ENCODE measurements at places on chromosomes 1 and 21.

DNA sequence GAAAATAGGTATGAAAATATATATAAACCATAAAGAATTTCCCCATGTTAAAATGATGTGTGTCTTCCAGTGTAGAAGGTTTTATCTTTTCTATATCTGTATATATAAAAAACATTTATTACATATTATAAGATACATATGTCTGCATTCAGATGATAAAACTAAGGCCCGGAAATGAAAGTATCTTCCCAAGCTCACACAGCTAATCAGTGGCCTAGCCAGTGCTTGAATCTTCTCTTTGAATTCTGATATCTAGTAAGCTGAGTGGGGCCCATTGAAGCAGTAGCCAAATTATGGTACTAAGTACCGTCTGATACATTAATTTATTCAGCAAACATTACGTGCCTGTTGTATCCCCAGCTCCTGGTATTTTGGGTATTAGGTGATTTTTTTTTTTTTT, 28.6 kb downstream of the UCK2 start:
- no peak for DNase-seq

- no peak for DNase-seq
Measured at GRCh38 chr1:218666263-218666662, 321.1 kb downstream of the TGFB2 start.

DNA sequence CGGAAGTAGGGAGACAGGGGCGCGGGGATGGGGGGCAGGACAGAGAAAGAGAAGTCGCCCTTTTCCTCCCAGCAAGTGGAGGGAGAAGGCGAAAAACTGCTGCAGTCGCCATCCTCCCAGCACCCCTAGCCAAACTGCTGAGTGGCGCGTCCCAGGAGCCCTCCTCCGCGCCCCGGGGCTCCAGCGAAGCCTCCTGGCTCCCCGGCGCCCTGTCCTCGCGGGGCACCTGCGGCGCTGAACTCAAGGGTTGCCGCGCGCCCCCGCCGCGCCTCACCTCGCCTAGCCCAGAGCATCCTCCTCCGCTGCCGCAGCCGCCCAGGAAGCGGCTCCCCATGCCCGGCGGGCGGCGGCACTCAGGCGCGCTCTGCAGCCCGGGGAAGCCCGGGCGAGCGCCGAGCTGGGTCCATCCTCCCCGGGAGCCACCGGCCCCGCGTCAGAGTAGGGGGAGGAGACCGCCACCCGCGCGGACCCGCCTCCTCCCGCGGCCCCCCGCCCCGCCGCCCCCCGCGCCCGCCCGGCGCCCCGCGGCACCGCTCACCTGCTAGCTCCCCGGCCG, at the start of gene DAB1:
Gene DAB1, minus strand, starts transcription at position 405 of the 556 bp plus-strand sequence. CDS start 133,030 bp downstream, outside the sequence.
- DNase-seq, result no peak

- no peak for DNase-seq
Measured at GRCh38 chr1:47651311-47652089, 213.7 kb downstream of the FOXD2 start.

DNA sequence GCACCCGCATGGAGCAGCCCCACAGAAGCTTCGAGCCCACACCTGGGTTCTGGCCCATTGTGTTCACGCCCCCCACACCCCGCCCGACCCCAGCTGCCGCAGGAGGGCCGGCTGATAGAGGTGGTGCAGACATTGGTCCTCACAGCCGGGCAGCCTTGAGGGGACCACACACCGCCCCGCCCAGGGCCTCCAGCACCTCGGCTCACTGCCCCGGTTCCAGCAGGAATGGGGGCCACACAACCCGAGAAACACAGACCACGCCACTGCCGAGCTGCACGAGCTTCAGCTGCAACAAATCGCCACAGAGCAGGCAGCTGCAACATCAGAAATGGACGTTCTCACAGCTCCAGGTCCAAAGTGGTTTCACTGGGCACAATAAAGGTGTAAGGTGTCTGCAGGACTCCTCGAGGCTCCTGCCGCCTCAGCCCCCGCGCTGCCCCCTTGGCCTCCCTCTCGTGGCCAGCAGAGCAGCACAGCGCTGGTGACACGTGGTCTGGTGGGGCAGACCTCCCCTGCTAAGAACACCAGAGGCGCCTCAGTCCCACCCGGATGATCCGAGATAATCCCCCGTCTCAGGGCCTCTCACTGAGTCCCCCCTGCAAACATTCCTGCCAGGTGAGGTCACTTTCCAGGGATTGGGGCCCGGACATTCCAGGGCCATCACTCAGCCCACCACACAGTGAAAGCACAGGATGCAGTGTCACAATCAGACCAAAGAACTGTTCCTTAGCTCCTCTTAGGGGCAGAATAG, 62.3 kb upstream of the ADARB1 start:
- no peak for DNase-seq

GRCh38 chr1:1527092-1527816, 13.2 kb downstream of the TMEM240 start:
- DNase-seq, result no peak

- DNase-seq, result no peak
Measured at GRCh38 chr1:19432943-19433718, 52.2 kb downstream of the CAPZB start.

DNA sequence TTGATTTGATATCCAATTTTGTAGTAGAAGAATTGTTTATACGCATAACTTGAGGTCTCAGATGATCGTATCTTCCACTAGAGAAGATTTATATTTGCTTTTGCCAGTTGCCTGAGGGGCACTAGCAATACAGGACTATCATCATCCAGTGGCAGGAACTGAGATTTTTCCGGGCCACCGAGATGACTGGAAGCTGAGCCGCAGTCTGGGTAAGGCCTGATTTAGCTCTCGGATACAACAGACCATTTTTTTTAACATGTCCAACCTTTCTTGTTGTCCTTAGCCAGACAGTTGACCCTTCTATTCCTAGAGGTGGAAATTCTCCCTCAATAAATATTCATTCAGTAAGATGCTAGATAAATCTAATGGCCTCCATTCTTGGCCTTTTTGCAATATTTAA, 25.4 kb upstream of the GUCA2B start:
- no peak for DNase-seq

DNA sequence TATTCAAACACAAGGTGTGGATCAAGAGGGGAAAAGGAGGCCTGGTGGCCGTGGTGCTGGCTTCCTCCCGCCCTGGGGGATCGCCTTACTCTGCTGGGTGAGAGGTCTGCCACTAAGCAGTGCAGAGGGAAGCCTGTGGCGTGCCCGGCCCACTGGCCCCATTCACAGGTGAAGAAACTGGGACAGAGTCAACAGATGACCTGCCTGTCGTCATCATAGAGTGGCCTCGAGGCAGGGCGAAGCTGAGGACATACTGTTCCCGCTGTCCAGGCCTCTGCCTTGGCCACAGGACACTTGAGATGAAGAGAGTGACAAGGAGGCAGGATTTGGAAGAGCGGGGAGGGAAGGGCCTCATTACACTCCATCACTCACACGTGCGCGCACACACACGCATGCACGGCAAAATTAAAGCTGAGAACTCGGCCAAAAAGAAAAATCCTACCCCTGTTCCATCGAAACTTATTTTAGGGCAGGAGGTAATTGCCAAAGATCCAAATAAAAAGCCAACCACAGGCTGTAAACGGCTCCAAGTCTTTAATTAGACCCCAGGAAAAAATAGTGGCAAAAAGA, 50.5 kb downstream of the CASZ1 start:
- no peak for DNase-seq

DNA sequence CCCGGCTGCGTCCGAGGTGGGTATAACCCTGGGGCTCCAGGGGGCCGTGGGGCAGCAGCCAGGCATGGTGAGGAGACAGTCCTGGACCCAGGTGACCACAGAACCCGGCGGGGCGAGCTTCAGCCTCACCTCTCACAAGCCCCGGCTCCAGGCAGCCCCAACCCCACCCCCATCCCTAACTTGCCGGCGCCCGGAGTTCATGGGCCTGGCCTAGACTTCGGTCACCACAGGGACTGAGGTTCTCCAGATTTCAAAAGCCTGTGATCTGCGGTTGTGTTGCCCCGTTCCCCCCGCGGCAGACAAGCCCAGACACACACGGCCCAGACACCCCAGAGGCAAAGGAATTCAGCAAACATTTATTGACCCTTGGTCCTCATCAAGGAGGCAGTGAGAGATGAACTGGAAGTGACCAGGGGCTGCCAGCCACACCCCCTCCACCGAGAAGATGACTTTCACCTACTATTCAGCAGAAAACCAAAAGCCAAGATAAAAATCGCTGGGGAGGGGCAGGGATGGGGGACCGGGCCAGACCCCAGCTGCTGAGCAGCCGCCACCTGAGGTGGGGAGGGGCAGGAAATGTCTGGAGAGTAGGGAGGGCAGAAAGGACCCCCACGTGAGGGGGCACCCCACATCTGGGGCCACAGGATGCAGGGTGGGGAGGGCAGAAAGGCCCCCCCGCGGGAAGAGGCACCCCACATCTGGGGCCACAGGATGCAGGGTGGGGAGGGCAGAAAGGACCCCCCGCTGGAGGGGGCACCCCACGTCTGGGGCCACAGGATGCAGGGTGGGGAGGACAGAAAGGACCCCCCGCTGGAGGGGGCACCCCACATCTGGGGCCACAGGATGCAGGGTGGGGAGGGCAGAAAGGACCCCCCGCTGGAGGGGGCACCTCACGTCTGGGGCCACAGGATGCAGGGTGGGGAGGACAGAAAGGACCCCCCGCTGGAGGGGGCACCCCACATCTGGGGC, 3.9 kb downstream of the HES4 start:
- DNase-seq, result no peak

DNA sequence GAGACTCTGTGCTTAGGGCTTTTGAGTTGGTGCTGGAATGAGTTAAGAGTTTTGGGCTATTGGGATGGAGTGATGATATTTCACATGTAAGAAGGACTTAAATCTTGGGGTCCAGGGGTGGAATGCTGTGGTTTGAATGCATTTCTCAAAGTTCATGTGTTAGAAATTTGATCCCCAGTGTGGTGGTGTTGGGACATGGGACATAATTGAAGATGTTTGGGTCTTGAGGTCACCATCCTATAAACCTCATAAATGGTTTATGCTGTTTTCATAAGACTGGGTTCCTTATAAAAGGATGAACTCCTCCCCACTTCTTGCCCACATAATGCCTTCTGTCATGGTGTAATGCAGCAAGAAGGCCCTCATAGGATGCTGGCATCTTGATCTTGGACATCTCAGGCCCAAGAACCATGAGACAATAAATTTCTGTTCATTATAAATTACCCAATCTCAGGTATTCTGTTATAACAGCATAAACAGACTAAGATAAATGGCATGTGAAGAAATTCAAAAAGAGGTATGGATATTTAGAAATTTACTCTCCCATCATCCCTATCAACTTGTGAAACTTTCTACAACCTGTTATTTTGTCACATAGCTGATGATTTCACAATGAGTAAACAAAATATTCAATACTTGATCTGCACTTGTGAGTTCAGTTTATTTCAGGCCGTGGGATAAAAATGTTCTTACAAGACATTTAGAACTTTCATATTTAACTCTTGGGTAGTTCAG, 48.0 kb upstream of the NEK7 start:
- no peak for DNase-seq

DNA sequence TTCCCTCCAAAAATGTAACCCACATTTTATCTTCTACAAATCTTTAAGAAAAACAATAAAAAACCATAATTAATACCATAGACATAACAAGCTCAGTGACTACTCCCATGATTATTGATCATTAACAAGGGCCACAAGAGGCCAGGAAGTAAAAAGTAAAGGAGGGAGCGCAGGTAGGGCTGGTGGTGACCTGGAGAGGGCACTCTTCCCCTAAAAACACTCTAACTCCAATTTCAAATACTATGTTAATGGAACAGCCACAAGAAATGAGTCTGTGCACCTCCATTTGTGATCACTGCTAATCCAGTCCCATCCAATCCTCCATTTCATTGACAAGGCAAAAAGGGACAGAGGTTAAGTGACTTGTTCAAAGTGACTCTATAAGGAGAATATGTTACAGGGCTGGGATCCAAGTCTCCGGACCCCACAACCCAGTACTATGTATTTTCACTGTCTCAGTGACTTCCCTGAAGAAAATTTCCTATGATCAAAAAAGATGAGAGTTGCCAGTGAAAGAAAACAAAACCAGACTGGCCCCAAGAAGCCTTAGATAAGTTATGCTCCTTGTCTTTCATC, 41.2 kb upstream of the CFAP298 start:
- DNase-seq, result no peak

DNA sequence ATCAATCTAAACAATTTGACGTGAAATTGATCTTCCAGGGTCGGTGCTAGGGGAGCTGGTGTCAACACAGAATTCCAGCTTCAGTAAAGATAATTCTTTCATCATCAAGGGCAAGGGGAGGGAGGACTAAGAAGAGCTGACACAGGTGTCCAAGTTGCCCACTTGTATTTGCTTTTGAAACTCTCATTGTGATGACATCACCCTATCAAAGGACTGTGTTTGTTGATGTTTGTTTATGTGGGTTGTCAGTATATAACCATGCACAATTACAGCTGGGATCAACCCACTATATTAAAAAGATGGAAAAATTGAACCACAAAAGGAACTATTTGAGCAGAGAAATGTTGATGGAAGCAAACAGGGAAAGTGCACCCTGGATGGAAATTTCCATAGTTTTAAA, 48.8 kb downstream of the ZC3H11B start:
- DNase-seq, result no peak

DNA sequence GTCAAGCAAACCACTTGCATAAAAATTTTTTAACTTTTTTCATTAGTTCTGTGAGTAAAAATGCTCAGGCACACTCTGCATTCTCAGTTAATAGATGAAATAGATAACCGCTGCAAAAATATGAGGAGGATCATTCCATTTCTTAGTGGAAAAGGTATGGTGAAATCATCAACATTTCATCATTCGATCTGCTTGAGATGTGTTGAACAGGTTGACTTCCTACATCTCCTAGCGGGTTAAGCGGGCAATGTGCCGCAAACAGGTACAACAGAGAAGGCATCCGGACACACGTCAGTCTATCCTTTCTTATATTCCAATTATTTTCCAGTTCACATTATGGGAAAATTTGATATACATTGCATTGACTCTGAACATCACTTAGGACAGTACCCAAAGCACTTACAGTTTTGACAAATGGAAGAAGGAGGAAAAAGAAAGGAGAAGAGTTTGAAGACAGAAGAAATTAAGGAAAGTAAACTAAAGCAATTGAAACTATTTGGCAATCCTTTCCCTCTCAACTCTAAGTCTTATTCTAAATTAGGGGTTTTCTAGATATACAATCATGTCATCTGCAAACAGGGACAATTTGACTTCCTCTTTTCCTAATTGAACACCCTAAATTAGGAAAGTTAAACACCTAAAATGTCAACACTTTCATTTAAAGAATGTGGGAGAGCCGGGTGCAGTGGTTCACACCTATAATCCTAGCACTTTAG, 33.5 kb downstream of the NIBAN1 start:
- no peak for DNase-seq

Data from stimulated activated CD4-positive, alpha-beta T cell treated with anti-CD3 and anti-CD28 coated beads, TNF-alpha, amount 100 ng/mL, for 4 hours (primary cell).